CD4-positive, alpha-beta T cell treated with Interleukin-2 at 100 ng/mL for 4 hours (primary cell): ENCODE measurements at places on chromosomes 6 and 20.

GRCh38 chr6:2216794-2217383 lies 28.5 kb downstream of the GMDS start:
- DNase-seq, result no peak

- DNase-seq, result no peak
Measured at GRCh38 chr20:49543071-49543857, 24.7 kb downstream of the PTGIS start.

DNA sequence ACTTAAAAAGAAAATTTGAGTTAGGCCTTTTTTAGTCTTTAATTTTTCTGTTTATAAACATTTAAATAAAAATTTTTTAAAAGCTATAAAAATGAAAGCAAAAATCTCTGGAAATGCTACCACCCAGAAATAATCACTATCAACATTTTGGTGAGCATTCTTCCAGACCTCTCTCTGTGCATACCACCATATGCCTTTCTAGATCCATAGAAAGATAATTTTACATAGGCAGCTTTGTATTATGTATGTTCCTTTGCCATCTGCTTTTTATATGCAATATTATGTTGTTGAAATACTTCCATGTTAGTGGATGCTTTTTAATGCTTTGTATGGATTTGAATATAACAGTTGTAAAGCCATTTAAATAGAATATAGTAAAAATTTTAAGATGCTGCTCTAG lies 496.7 kb upstream of the HTR1E start:
- no peak for DNase-seq

- DNase-seq, result no peak
Measured at GRCh38 chr20:4894409-4894808, 106.9 kb downstream of the SLC23A2 start.

DNA sequence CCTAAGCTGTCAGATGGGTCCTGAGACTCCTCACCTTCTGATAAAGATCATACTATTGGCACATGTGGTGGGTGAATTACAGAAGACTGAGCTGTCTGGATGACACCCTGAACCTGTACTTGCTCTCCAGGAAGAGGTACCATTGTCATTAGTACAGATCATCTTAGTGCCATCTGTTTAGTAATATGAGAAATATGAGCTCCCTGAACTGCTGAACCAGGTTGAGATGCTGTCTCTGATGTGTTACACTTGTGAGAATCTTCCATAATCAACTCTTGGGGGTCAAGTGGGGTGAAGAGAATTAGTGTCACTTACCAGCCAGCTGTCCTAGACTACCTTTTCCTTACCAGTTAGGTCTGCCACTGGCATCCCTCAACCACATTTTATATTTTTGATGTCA lies 531.0 kb downstream of the EPHA7 start:
- no peak for DNase-seq

DNA sequence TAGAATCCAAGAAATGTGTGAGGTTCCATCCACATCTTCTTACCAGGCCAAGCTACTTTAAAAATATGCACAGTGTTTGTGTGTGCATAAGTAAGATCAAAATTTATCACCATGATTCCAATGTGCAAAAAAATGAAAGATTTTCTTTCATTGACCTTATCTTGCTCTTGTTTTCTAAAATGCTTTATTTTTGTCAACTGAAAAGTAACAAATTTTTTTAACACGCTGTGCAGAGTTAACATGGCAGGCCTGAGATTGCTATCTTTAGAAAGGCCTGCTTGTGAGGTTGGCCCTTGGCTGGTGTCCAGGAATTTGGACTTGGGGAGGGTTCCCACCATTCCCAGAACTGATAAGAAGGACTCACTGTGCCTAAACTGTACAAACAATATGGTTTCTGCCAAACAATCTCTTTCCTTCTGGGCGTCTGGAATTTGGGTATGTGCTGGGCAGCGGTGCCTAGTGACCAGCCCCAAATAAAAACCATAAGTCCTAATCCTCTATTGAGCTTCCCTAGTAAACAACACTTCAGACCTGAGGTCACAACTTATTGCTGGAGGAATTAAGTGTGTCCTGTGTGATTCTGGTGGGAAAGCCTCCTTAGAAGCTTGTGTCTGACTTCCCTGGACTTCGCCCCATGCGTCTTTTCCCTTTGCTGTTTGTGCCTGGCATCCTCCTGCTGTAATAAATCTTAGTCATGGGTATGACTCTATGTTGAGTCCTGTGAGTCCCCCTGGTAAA lies 19.8 kb upstream of the MYLIP start:
- DNase-seq, result no peak

DNA sequence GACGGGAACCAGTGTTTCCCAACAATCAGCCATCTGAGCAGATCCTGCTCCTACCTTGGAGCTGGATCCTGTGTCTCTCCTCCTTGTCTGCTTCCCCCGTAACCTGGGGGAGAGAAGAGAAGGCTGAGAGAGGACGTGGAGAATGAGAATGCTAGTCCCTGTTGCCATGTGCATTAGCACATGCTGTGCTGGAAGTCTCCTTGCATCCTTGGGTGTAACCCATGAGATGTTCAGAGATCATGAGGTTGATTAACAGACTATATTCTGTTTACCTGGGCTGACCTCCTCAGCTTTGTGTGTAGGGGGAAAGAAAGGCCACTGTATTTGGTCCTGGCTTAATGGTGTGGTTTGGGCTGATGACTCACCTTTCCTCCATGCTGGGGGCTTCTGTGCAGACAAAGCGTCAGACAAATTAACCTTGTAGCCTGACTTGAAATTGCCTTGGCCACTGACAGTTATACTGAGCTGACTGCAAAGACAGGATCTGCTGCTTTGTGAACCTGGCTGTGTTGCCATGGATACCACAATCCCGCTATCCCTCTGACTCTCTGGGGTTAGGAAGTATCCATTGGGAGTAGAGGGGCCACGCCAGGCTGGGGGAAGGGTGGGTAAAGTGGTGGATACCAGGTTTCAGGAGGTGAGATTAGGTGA lies 243.7 kb upstream of the CHD6 start:
- DNase-seq, result no peak

- no peak for DNase-seq
Measured at GRCh38 chr20:61230166-61230565, 21.9 kb upstream of the CDH4 start.

GRCh38 chr6:25085756-25086155 lies 150.0 kb upstream of the RIPOR2 start:
- peak; percentile 26 for DNase-seq

GRCh38 chr6:24996269-24996836 lies 60.6 kb upstream of the RIPOR2 start:
- DNase-seq, result no peak

DNA sequence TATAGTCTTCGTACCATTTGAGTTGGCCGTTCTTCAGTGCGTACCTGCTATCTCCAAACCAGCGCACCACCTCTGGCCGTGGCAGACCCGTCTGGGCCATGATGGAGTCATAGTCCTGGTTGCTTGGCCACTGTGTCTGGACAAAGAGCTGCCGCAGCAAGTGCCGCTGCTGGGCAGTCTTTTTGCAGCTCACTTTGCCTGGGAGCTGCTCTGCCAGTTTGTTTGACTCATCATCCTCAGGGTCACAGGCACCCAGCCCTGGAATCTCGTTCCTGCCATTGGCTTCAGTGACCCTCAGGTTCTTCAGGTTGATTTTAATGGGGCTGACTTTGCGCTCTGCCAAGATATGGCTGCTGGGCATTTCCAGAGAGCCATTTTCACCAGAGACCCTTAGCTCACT lies 65.1 kb downstream of the PLCG1 start:
- DNase-seq, result no peak

GRCh38 chr20:39862470-39862891 lies 826.6 kb downstream of the MAFB start:
- DNase-seq, result no peak

GRCh38 chr6:32182555-32182981 lies 1.5 kb downstream of the AGER start:
- DNase-seq, result no peak

DNA sequence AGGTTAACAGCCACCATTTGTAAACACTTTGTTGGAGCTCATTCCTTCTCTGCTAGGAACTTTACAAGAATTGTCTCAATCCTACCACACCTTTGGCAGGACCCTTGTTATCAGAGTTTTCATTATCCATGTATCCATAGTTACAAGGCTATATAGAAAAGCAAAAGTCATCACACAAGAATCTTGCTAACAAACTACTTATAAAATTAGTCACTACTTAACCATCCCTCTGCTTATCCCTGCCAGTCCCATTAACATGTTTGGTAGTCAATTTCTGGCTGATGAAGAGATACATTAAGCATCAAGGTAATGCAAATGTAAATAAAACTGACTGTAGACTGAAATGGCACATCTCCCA lies 10.4 kb downstream of the ZSWIM3 start:
- DNase-seq, result no peak

DNA sequence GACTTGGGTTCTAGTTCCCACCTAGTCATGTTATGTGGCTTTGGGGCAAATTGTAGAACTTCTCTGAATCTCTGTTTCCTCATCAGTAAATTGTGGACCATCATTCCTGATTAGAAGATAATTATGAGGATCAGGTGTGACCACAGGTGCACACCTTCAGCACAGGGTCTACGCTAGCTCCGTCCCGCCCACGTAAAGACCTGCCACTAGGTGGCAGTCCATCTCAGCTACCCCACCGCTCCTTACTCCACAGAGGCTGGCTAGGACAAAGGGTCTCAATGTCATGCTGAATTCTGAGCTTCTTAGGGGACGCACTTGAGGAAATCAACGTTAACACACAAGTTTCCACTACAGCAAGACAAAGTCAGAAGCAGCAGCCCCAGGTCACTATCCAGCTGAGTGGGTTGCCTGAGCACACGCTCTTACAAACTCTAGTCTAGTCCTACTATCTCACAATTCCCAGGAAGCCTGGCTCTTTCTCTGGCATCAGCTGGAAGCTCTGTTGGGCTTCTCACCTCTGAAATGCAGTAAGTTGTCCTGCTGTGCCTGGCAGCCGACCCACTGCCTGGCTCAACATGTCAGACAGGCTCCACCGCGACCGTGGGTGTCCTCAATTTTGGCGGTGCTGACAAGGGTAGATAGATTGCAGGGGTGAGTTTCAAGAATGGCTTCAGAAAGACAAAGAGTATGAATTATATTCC lies 2.0 kb upstream of the PLCG1 start:
- peak; percentile 70 for DNase-seq

GRCh38 chr20:58870293-58871014 lies 17.9 kb downstream of the GNAS start:
- DNase-seq, result peak; percentile 64

DNA sequence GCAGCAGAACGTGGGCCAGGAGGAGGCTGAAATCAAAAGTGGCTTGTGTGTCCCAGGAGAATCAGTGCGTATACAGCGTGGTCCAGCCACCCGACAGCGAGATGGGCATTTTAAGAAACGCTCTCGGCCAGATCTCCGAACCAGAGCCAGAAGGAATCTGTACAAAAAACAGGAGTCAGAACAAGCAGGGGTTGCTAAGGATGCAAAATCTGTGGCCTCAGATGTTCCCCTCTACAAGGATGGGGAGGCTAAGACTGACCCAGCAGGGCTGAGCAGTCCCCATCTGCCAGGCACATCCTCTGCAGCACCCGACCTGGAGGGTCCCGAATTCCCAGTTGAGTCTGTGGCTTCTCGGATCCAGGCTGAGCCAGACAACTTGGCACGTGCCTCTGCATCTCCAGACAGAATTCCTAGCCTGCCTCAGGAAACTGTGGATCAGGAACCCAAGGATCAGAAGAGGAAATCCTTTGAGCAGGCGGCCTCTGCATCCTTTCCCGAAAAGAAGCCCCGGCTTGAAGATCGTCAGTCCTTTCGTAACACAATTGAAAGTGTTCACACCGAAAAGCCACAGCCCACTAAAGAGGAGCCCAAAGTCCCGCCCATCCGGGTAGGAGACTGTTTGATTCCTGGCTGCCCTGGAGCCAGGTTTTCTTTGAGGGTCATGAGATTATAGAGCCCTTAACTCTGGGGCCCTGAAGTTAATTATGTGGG lies 75.3 kb downstream of the ASXL1 start:
- DNase-seq, result no peak

GRCh38 chr6:133339543-133340384 lies 98.6 kb downstream of the EYA4 start:
- DNase-seq, result no peak

- DNase-seq, result no peak
Measured at GRCh38 chr20:17665756-17666155, 16.3 kb downstream of the RRBP1 start.

GRCh38 chr6:26295691-26296555 lies 69.1 kb upstream of the BTN3A2 start:
- DNase-seq, result no peak
